NCI-H2171 (cell line): ENCODE measurements at places on chromosomes 4 and X.

DNA sequence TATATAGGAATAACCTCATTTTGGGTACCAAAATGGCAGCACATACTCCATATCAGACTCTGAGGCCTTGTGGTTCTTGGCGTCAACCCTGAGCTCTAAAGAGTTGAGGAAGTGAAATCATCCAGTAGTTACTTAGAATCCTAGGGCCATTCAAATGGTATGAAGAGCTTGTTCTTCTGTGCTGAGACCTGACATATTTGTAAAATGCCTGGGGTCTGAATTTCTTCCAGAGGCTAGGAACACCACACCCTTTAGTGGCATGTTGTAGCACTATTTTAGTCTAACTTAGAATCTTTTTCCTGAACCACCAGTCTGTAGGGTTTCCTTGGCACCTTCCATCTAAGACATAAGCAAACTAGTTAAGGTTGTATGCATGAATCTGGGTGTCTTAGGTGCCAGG lies 18.1 kb upstream of the GDPD2 start:
- DNase-seq, result no peak

GRCh38 chrX:18885328-18886004 lies 98.4 kb downstream of the PHKA2 start:
- no peak for DNase-seq

DNA sequence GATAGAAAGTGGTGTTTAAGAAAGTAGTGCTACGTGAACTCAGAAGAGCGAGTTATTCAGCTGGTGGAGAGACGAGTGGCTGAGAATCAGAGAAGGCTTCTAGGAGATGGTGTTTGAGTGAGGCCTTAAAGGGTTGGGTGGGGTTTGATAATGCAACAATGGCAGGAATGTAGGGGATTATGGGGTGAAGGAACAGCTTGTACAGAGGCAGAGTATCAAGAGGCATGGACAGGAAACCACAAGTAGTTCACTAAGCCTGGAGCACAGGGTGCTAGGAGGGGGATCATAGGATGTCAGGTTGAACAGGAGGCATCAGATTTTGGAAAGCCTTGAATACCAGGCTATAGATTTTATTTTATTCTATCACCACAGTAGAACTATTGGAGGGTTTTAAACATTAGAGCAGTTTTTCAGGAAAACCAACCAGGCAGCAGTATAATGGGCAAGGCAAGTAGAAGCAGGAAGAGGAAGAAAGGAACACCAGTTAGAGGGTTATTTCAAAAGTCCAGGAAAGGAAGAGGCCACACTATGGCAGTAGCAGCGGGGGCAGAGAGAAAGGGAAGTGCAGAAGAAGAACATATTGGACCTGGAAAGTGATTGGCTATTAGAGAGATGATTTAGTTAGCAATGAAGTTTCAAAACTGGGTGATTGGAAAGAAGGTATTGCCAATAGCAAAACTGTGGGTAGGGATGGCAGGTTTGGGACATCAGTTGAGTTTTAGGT lies 99.2 kb downstream of the DOCK11 start:
- DNase-seq, result no peak

DNA sequence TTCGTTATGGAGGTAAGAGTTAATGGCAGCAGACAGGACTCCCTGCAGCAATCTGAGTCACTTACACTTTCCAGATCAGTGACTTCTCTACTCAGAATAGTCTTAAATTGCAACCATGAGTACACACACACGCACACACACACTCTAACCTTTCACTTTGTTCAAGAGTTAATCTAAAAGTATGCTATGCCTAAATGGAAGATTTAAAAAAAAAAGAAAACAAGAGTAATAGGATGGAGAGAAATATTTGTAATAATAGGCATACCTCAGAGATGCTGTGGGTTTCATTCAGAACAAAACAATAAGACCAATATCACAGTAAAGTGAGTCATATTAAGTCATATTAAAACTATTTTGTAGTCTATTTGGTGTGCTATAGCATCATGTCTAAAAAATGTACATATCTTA lies 969.1 kb upstream of the PCDH10 start:
- no peak for DNase-seq

DNA sequence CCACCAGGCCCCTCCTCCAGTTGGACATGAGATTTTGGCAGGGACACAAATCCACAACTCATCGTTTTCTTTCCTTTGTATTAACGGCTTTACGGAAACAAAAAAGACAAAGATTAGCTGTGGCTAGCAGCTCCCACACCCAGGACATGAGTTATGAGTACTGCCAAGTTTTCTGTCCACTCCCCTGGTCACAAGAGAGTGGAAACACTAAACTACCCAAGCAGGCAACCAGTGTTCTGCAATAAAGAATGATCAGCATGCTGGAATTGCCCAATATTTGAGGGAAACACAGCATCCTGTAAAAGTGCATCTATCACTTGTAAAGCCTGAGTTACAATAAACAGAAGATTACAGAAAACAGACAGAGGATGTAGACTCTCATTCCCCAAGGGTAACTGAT lies 358.4 kb downstream of the NLGN4X start:
- DNase-seq, result no peak

DNA sequence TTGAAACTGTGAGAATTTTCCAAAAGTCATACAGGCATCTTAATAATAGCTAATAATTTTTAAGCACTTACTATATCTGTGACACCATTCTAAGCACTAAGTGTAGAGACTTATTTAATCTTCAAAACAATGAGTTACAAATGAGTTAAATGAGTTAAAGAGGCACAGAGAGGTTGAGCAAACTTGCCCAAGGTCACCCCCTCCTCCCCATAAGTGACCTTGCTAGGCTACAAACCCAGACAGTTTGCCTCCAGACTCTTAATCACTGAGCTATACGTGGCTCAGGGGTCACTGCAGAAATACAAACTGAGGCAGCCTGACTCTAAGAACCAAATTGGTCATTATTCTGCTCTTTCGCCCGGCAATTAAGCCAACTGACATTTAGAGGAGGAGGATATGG lies 15.5 kb downstream of the CTPS2 start:
- DNase-seq, result no peak

GRCh38 chrX:28787206-28787605 lies 200.0 kb downstream of the IL1RAPL1 start:
- no peak for DNase-seq
